AG20443 (cell line): ENCODE measurements at places on chromosomes 4 and X.

DNA sequence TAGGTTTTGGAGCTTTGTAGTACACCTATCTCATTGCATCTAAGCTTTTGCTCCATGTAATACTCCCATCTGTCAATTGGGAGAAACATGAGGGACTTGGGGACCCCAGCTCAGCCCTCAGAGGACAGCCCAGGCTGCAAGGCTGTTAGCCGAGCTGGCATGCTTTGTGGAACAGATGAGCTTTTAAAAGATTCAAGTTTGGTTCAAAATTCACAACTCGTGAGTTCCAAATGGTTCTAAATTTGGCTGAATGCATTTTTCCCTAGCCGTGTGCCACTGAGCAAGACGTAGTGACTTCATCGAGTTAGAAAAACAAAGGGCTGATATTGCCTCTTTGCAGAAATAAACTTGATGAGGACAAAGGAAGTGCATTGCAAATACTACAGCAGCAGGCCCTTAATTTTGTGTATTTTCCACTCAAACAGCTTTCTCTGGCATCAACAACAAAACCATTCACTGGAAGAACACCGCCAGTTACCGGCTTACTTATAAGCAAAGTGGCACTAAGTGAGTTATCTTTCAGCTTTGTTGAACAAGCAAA is 165.0 kb upstream of the HS3ST1 start:
- no peak for DNase-seq

GRCh38 chrX:18890724-18891547 is 93.0 kb downstream of the PHKA2 start:
- DNase-seq, result no peak

DNA sequence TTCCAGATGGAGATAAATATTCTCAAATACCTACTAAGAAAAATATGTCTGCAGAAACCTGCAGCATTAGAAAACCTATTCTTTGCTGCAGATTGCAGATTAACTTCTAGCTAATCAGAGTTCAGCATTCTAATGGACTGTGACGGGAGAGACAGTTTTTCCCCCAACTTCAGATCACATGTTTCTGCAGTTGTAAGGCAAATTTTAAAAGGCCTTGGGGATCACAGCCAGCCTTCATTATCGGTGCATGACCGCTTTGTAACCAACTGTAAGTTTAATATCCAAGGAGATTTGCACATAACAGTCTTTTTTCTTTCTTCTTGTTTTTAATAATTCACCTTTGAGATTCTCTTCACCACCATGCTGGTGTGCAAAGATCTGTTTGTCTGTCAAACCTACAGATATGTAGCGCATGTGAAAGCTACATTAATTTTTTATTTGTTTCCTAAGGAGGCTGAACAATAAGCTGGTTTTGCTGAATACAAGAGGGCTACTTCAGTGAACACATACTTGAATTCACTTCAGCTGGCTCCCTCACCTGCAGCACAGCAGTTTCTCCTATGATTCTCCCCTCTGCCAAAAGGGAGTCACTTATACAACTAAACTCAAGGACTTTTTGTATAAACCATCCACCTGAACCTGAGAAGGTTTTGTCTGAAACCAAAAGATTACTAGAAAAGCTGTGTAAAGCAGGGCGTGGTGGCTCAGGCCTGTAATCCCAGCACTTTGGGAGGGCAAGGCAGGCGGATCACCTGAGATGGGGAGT is 488.5 kb downstream of the RPA4 start:
- no peak for DNase-seq

DNA sequence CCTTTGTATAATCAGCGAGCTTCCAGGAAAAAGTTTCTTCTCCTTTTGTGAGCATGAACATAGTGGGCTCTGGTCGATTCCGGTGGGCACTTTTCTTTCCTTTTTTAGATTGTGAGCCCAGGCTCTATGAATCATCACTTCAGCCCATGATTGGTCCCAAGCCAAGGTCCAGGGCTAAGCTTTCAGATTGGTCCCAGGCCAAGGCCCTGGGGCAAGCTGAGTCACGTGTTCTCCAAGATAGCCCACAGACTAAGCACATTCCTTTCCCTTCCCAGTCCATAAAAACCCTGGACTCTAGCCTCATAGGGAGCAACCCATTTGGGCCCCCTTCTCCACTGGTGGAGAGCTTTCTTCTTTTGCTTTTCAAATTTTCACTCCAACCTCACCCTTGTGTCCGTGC is 430.5 kb downstream of the NAP1L3 start:
- DNase-seq, result no peak

DNA sequence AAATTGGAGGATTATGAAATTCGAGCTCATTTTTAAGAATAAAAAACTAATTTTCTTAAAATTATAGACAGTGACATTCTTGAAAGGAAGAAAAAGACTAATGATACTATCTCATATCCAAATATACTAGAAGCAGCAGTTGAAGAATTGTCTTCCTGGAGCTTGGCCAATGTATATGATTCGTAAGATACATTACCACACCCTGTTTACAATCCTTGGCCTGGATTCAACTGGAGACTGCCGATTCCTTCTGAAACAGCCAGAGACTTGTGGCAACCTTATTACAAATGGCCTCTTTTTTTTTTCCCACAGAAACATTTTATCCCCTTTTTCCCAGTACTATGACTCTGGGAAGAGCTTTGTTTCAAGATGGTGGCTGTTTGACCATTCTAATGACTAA is 571.2 kb upstream of the FAT1 start:
- no peak for DNase-seq

DNA sequence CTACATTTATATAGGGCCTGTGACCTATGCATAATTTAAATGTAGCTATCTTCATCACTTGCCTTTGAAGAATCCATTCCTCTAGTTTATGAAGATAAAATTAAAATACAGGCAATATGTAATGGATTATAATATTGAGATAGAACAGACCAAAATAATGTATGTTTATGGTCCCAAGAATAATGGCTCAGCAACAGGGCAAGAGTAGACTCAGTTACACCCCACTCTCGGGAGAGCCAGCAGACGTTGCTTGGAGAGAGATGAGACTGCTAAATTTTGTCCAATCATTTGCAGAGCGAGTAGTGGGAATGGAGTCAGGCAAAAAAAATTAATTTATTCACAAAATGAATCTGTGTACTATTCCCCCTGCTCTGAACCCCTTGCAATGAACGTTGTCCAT is 223.2 kb upstream of the FAT4 start:
- DNase-seq, result no peak

DNA sequence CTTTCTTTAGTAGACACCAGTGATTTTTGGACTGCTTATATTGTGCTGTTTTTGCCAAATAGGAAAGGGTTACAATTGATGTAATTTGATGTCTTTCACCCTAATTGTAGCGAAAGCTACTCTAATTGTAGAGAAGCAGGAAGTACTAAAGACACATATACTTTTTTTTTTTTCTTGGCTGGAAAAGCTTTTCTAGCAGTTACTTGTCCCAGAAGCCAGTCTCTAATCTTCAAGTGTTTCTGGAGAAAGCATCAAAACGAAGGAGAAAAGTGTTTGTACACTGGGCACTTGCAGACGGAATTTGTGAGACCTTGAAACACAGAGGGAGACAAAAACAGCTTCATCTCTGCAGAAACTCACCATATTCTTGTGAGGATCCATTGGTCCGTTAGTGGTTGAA is 616.5 kb upstream of the LCORL start:
- DNase-seq, result no peak

DNA sequence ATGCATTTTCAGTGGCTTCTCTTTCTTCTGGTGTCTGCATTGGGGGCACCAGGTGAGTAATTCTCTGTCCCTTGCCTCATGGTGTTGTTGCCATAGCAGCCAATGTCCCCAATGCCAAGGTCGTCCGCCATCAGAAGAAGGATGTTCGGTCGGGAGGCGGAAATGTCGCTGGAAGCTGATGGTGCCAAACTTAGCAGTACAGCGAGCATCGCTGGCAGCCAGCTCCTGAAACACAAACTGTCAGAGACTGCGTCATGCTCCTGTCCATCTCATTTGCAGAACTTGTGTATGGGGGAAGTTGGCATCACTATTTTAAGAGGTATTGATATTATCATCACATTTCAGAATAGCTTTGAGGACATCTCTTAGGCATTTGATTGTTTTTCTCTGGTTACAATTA is 29.1 kb upstream of the ARSD start:
- DNase-seq, result no peak

GRCh38 chr4:110170861-110171260 is 27.6 kb downstream of the ELOVL6 start:
- no peak for DNase-seq

- no peak for DNase-seq
These were observed 241.5 kb downstream of the MAML3 start for GRCh38 chr4:139912445-139912844.

- no peak for DNase-seq
These were observed 780.0 kb upstream of the MAGEB2 start for GRCh38 chrX:29435396-29435795.

- DNase-seq, result no peak
These were observed 38.6 kb downstream of the CENPU start for GRCh38 chr4:184695178-184695896.

GRCh38 chrX:56318076-56318475 is 85.9 kb downstream of the KLF8 start:
- no peak for DNase-seq

- peak; percentile 6 for DNase-seq
These were observed 242.5 kb upstream of the PUDP start for GRCh38 chrX:7390441-7390840.

DNA sequence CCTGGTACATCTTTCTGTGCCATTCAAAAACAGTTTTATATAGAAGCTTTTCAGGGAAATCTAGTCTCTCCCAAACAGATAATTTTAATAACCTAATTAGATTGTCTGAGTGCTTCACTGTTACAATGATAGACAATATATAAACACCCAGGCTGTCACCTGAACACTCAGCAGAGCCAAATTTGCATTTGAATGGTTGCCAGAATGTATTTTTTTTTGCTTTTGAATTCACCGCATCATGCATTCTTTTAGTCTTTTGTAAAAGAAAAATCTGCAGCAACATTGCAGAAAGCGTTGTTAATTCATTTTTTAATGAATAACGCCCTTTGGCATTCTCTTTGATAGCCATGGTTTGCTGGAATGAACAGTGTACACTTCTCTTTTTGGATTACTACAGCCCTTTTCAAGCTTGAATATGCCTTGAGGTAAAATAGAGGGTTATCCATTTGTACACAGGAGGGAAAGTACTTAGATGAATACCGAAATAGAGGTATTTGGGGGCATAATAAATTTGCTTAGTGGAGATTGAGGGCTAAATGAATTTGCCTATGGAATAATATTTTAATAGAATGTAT is 175.0 kb upstream of the EPHA5 start:
- DNase-seq, result no peak

DNA sequence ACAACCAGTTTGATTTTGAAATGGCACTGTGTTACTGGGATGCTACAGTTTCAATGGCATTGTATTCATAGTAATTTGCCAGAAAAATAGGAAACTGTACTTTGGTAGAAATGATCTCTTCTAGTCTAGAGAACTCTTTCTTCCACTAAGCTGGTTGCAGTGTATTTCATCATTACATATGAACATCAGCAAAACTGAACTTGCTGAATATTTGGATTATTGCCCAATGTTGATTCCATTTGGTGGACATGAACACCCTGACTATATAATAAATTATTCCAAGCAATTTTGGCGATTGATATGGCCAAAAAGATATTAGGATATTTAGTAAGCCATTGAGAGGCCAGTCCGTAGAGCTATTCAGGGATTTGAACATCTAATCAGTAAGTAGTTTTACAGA is 191.8 kb upstream of the CXorf66 start:
- DNase-seq, result no peak
